ENCODE measurements at places on chromosomes 7 and 10.
A peak's percentile ranks its signal among the peaks of the same experiment; 100 is the strongest.

DNA sequence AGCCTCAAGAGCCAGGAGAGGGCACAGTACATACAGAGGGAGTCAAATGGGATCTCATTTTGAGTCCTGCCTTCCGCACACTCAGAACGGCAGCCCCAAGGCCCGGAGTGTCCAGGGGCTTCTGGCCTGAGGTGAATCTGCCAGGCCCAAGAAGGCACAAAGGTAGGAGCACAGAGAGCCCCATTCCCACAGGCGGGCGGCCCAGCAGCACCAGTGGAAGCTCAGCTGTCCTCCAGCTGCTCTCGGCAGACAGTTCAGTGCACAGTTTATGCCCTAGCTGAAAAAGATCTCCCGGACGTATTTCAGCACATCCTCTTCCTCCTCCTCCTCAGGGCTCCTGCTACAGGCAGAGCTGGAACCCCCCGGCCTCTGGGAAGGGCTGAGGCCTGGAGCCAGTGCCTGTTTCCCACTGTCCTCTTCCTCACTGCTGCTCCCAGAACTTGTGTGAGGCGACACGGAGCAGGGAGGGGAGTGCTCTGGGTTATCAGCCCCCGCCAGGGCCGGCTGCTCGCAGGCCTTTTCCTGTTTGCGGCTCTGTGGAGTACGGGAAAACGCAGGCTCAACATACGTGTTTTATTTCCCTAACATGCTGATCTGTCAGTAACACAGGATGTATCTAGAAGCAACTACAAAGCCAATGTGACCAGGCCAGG, 4.0 kb downstream of the CYREN start:
- DNase-seq = peak; percentile 88

DNA sequence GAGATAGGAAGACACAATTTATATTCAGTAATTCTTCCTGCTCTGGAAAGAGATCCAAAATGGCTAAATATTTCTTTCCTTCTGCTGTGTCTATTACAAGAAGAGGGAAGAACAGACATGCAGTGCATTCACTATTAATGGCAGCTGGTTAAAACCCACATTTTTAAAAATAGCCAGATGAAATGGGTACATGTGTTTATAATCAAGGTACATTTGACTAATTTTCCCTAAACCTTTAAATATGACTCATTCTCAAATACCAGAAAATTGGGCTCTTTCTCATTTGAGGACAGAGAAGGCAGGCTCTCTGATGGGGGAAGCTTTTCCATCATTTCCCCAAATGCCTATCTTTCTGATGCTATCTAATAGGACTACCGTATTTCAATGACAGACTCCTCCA, 215.7 kb upstream of the HABP2 start:
- no peak for DNase-seq

- DNase-seq = no peak
These were observed 2.1 kb downstream of the ANK3 start for GRCh38 chr10:60387531-60387930.

DNA sequence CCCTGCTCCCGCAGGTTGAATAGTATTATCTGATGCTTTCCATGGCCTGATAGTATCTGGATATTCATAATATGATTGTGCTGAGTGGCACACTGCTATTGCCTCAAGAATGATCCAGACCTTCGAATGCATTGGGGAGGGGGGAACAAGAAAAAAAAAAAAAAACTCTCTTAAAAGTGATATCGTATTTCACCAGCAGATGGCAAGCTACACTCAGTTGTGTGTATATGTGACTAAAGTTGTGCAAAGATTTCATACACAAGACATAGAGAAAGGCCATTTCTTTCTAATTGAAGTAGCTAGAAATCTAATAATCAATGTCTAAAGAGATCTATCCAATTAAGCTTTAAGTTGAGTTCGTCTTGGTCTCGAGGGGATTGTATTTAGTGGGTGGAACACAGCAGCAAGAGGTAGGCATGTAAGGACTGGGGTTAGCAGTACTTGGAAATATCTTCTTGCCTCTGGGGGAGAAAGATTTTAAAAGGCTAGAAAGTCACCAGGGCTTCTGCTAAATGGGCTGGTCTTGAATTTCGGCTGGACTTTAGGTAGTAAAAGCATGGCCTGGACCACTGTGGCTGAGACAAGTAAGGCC, 15.3 kb downstream of the SFRP4 start:
- DNase-seq = peak; percentile 78

DNA sequence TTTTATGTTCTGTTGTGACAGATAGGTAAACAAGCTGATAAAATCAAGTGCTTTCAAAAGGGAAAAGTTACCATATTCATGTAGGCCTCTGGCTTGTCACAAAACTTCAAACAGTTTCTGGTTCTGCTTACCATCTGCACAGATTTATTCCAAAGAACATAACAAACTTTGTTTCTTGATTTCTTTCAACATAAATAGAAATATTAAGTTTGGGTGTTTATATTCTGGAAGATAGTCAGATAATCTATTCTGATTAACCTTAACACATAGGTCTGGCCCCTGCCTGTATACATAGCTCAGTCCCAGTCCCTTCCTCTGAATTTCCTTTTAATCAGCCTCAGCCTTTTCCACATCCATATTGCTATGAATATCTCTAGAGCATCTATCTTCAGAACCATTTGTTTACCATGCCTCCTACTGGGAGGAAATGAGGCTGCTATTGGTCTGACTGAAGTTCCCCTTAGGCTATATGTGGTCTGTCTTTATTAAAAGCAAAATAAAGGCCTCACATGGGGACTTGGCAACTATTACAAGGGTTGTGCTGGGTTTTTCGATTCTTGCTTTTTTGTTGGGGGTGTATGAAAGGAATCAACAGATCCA, 319.0 kb downstream of the HPSE2 start:
- DNase-seq = peak; percentile 56

DNA sequence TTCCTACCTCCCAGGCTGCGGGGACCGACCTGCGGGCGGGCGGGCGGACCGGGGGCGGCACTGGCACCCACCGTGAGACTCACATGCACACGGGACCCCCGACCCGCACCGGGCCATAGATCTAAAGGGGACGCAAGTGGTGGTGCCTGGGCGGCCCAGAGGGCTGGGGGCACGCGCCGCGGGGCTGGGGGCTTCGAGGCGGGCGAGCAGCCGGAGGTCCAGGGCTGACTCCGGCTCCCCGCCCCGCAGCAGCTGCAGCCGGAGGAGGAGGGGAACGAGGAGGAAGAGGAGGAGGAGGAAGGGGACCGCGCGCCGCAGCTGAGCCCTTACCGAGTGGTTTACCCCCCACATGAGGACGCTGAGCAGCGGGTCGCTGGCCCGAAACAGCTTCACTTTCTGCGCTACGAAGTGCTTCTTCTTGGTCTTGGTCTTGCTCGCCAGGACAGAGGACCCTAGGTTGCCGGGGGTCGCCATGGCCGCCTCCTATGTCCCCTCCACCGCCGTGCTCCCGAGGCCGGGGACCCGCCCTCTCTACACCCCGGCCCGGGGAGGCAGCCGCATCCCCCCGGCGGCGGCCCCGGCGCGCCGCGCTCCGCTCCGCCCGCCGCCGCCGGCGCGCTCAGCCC, 412 bp downstream of the PIP4K2A start:
- DNase-seq = peak; percentile 71

- peak; percentile 57 for DNase-seq
These were observed 785 bp downstream of the WDR86 start for GRCh38 chr7:151408839-151409666.

- no peak for DNase-seq
These were observed 11.5 kb downstream of the VIM start for GRCh38 chr10:17239345-17240085.
